AG10803 (cell line): ENCODE measurements at places on chromosomes 2 and 18.

- DNase-seq = no peak
These were observed 67.8 kb downstream of the TMEM18 start for GRCh38 chr2:609449-609848.

DNA sequence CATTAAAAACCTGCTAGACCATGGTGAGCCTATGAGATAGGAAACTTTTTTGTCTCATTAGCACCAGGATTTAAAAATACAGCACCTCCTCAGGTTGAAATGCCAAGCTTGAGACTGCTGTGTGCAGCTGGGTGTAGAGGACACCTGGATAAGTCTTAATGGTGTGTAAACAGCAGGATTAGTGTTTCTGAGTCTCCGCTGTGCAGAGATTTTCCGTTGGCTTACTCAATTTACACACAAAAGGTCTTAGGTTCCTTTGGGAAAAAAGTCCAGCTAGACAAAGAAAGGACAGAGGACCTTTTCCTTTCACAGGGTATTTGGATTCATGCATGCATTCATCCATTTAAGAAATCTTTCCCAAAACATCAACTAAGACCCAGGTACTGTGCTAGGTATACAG, 168.1 kb downstream of the NRXN1 start:
- no peak for DNase-seq

- DNase-seq = no peak
These were observed 15.4 kb downstream of the ARHGAP28 start for GRCh38 chr18:6744816-6745455.

- DNase-seq = no peak
These were observed 232.0 kb upstream of the PARD3B start for GRCh38 chr2:204313256-204313655.
